Stimulated activated CD8-positive, alpha-beta memory T cell treated with anti-CD3 and anti-CD28 coated beads, Interleukin-12 subunit alpha, Interleukin-12 subunit beta, amount 100 ng/mL, for 4 hours (primary cell): ENCODE measurements at places on chromosomes 3 and 15.

GRCh38 chr3:106810300-106810875 is 566.9 kb upstream of the CCDC54 start:
- DNase-seq: no peak

DNA sequence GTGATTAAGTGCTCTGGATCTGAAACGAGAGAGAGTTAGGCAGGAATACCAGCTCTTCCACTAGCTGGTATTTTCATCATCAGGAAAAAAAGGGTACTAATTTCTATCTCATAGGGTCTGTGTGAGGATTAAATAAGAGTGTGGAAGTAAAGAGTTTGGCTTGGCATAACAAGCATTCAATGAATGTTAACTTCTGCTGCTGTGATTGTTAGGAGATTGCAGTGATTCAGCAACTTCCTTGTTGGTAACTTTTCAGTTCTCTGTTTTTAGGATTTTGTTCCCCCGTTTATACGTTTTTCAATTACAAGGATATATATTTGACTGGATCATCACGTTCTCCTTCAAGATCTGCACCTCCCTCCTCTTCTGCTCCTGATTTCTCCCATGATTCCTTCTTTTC is 65.9 kb upstream of the MYO5C start:
- no peak for DNase-seq

- no peak for DNase-seq
These were observed 165.5 kb upstream of the MLF1 start for GRCh38 chr3:158405507-158405906.

DNA sequence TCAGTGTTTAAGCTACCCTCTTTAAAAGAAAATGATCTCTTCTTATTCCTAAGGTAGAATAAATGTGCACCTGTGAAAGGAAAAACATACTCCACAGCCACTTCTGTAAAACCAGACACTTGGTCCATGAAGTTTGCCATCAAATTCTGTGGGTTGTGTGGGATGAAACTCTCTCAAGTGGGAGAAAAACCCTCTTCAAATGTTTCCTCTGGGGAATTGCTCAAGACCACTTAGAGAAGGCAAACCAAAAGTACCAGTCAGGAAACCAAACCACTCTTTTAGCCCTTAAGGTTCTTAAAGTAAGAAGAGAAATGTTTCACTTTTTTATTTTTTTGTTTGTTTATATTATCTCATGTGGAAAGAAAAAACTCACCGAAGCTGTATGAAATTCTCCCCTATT is 1.2 kb downstream of the COL8A1 start:
- no peak for DNase-seq

GRCh38 chr3:157574531-157574930 is 71.3 kb upstream of the VEPH1 start:
- DNase-seq: no peak

- no peak for DNase-seq
These were observed 158.6 kb upstream of the NR2E3 start for GRCh38 chr15:71651750-71652186.

DNA sequence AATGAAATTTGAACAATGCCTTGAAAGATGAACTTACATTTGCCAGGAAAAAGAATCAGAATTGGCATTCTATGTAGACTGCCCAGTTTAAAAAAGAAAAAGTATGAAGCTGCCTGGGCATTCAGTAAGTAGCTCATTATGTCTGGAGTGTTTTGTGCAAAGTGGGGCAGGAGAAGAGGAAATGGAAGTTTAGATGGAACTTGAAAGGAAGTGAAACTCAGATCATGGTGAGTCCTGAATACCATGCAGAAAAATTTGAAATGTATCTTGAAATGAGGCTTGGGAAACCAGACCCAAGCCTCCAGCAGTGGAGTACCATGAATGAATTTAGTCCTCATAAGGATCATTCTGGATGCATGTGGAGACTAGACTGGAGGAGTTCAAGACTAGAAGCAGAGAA is 4.8 kb upstream of the MORC1 start:
- no peak for DNase-seq

- DNase-seq: no peak
These were observed 167.2 kb upstream of the KCNMB2 start for GRCh38 chr3:178369006-178369405.

DNA sequence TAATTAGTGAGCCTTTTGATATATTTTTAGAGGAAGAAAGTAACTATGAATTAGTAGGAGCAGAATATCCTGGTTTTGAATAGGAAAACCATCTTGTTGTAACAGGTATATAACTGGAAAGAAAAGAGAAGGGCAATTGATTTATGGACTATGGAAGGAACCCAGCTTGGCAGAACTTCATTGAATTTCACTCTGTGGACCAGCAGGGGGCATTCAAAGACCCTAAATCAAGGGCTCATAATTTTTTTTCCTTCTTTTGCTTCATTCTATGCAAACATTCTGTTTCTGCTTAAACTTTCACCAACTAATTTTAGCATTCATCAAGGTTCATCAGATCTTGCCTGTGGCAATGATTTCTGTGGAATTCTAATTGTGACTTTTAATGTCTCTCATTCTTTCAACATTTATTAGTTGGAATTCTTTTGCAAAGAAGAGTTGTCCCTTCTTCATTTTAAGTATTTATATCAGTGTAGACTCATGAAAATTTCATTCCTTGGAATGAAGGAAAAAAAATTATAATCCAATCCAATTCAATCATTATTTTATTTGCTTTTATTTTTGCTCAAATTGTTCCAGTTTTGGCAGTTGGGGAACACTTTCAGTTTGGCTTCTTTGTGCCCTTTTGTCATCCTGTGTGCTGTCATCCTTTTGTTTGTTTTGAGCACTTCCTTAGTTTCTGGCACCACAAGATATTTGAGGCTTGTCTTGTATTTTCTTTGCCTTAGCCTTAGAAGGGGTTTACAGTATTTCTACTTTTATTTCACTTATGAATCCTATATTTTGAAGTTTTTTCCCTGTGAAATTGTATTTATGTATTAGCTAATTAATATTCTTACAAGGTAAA is 30.4 kb downstream of the NXPE3 start:
- DNase-seq: no peak

DNA sequence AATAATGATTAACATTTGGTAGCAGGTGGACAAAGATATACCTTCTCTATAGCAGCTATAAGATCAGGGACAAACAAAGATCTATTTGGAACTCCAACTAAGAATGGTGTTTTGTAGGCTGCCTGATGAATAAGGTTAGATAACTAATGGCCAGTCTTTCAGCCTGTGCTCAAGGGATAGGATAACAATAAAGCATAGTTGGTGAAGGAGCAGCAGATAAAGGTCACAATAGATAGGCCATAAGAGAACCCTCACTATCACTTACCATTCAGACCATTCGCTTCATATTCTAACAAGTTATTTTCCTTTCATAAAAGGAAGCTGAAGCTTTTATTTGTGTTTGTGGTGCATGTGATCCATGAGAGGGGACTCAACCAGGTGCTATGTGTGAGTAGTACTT is 19.8 kb downstream of the EPM2AIP1 start:
- no peak for DNase-seq

- no peak for DNase-seq
These were observed 36.5 kb upstream of the PDZRN3 start for GRCh38 chr3:73661265-73661664.

DNA sequence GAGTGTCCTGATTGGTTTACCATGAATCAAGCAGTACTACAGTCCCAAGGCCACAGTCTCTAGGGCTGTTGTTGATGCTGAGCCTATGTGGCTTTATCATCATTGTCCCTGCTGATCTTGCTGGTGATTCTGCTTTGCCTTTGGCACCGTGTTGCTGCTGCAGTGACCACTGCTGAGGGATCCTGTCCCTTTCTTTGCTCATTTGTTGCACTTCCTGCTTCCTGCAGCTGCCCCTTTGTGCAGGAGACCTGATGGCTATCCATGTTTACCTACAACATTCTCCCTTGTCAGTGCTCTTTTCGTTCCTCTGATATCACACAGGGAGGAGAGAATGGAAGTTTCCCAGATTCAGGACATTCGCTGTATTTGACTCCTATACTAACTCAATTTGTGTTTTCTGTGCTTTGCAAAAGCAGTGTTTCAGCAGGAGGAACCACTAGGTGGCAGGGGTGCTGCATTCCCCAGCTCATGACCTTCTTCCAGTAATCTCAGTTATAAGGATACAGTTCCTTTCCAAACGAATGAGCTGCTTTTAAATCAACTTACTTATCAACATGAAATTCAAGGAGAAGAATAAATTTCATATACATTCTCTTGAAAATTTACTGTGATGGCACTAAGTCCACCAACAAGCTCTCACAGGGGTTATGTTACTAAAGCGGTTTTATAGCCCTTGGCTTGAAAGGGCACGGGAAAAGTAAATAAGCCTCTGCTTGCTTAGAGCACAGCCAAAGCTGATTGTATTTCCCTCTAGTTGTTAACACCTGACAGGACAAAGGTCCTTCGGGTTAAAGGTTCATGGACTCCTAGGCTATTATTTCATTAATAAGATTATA is 9.7 kb upstream of the THUMPD3 start:
- no peak for DNase-seq

- no peak for DNase-seq
These were observed 176.6 kb upstream of the PPP2R3A start for GRCh38 chr3:135788978-135789377.

DNA sequence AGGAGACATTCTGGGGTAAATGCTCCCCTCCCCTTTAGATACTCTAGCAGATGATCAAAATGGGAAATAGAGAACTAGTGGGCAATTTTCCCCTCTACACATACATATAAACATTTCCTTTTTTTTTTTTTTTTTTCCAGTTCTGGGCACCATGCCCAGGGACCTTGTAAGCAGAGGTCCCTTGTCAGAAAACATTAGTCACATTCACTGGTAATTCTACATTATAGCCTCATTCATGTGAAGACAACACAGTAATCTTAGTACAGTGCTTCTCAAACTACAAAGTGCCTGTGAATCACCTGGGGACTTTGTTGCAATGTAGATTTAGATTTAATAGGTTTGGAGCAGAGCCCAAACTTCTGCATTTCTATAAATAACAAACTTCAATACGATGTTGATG is 60.1 kb upstream of the ACTC1 start:
- DNase-seq: no peak

DNA sequence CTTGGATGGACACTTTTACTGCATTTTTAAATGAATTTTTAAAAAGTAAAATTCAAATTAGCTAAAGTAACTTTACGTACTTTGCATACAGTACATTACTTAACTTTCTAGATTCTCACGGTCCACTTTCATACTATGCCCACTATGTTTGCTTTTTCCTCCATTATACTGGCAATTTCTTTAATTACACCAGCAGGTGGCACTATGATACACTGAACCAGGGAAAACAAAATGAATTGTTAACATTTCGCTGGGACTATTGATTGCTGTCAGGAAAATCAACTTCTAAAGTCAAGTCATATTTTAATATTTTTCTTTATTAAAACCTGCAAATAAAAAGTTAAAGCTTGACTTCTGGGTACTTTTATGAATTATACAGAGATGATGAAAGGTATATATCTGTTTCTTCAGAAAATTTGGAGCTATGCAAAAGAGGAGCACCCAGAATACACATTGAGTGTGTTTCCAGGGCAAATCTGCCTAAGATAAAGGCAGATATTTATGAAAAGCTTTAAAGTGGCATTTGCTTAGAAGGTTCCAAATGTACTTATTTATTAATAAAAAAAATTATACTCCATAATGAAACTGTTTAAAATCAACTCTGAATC is 21.8 kb upstream of the POU1F1 start:
- DNase-seq: no peak

DNA sequence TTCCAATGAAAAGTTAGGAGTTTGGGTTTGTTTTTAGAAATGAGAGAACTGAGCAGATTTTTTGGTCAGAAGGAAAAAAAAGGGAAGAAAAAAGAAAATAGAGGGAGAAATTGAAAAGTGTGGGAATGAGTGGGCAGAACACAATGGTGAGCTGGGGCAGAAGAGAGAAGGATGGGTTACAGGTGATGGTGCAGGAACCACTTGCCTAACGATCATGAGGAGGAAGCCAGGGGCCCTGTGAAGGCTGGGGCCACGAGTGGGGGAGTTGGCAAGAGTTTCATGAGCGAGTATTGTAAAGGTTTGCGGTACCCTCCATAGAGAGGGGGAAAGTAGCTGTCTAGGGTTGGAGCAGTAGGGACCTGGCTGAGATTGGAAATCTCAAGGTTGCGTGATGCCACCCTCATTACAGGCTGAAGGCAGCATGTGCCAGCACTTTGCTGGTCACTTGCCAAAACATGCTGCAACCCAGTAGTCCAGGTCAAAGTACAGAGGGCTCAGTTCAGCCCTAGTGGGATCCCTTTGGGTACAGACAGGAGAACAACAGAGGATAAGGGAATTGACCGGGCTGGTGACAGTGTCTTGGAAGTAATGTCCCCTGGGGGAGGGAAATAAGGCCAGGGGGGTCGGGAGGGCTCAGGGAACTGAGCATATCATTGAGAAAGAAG is 6.6 kb downstream of the IVD start:
- DNase-seq: no peak

DNA sequence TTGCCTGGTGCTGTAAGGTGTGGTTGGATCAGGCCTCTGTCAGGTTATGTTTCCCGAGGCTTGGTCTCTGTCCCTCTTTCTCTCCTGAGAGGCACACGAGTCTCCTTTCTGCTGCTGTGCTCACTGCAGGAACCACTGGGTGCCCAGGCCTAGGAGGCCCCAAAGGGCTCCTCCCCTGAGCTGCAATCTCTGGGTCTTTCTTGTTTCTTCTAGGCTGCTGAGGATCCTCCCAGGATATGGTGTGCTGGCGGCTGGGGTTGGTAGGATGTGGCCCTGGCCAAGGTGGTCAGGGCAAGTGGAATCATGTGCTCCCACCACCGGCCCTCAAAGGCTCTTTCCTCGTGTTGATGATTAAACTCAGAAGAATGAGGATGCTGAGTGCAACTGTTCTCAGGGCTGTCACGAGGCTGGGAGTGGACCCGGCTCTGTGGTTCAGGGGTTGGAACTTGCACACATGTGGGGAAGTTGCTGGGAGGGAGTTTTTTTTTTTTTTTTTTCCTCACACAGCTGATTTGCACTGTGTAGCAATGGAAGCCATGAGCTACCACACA is 43.6 kb upstream of the CTSH start:
- DNase-seq: no peak
